IMR-90 (cell line): ENCODE measurements at places on chromosomes 6 and 20.

DNA sequence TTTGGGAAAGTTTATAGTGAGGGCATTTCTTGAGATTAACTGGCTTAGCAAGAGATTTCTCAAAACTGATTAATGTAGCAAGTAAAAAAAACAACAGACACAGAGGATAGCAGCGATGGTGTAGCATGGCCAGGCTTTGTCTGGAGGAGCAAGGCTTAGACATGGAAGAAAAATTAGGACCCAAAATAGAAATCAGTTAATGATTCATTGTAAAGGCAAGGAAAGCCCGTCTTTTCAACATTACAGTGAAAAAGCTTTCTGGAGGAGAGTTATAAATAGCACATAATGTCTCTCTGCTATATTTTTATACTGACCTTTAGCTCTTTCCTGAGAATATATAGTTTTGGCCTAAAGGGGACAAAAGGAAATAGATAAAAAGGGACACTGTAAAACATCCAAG is 45.1 kb downstream of the FNDC1 start:
- DNase-seq: no peak

- peak; percentile 3 for DNase-seq
Observed at GRCh38 chr20:39268981-39269461, 306.9 kb downstream of the DHX35 start.

- DNase-seq: no peak
Observed at GRCh38 chr20:10076126-10077080, 41.6 kb downstream of the ANKEF1 start.

GRCh38 chr20:840503-840857 is 7.0 kb downstream of the FAM110A start:
- DNase-seq: no peak

- no peak for DNase-seq
Observed at GRCh38 chr6:149938571-149939355, 3.1 kb upstream of the ULBP2 start.

- no peak for DNase-seq
Observed at GRCh38 chr6:149628875-149629510, 19.5 kb downstream of the KATNA1 start.

- no peak for DNase-seq
Observed at GRCh38 chr6:169648617-169649016, 53.2 kb downstream of the WDR27 start.

GRCh38 chr6:156031516-156031915 is 575.9 kb upstream of the NOX3 start:
- no peak for DNase-seq

DNA sequence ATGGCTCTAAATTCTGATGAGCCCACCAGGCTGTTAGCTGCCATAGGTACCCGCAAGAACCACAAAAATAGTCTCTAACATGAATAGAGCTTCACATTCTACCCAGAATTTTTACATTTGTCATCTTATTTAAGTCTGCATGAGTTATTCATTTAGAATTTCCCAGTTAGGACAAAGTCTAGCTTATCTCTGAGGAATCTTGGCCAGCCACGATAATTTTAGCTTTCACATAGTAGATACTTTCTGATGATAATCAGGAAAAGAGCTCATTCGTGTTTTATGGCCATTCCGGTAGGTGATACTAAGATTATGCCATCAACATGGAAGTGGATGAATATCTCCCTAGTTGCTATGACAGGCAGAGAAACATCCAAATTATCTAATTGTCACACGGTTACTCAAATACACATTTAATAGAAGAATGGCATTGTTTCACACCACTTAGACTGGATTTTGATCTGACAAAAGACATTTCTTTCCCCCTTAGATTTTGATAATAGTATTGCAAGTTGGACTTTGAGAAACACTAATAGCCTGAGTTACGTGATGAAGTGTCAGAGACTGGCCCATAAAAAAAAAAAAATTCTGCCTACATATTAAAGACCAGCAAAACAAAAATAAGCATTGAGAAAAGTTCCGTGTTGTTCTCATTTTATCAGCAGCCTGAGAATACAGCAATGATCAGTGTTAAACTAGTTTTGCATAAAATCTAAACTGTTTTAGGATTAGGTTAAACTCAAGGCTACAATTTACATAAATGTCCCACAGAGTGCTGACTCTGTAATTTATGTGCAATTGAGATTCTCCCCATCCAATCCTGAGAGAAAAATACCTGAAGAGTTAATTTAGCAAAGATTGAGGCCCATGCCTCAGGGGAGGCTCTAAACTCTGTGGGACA is 397.5 kb upstream of the ARID1B start:
- no peak for DNase-seq

DNA sequence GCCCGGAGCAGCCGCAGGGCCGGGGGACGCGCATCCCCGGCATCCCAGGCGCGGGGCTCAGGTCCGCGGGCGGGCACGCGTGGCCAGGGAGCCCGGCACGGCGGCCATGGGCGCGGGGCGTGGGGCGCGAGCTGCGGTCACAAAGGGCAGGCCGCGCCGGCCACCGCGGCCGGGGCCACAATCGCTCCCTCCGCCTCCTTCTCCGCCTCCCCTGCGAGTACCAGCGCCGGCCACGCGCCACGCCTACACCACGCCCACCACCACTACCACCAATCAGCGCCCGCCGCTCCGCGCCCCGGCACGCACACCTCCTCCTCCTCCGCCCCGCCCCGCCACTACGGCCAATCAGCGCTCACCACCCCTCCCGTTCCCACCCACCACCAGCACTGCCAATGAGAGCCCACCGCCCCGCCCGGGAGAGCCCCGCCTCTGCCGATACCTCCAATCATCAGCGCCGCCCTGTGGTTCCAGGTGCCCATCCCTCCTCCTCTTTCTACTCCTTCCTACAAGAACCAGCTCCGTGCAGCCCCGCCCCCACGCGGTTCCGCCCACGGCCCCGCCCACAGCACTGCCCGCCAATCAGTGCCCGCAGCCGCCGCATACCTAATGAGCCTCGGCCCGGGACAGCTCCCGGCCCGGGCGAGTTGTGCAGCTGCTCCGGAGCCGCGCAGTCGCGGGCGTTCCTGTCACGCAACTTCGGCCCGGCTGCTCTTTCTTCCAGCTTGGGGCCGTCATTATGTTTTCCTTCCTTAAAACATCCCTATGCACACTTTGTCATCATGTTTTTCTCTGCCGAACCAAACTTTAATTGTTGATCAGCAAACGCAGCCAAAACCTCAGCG is at the start of gene RPS6KA2:
Gene RPS6KA2, minus strand, starts transcription at position 219 of the 842 bp plus-strand sequence. CDS start 232 bp downstream, outside the sequence.
- DNase-seq: peak; percentile 99

DNA sequence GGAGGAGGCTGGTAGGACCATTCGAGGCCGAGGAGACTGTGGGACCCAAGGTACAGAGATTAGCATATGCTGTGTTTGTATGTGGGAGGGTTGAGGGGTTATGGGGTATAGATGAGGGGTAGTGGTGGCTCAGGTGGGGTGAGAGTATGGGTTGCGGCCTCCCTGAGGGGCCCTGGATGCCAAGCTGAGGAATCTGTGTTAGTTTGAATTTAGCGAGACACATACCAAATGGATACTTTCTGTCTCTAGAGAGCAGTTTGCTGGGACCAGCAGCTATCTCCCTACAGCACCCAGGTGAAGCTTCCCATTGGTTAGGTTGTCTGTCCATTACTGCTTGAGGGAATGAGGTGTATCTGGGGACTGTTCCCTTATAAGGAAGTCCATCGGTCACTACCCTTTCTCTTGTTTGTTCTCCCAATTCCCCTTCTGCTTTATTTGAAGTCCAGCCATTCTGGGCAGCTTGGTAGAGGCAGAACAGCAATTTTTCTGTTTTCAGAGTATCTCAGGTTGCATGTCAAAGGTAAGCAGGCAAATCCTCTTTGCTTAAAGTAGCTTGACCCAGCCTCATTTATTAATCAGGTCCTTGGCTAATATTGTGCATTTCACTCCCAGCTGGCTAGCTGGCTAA is 15.2 kb downstream of the CHMP4B start:
- no peak for DNase-seq

- DNase-seq: peak; percentile 97
Observed at GRCh38 chr20:17843246-17844132, 125.1 kb downstream of the SNX5 start.

- DNase-seq: no peak
Observed at GRCh38 chr6:30705620-30706019, 11.5 kb downstream of the MDC1 start.

GRCh38 chr6:111564482-111564945 is 41.2 kb downstream of the TRAF3IP2 start:
- peak; percentile 74 for DNase-seq

GRCh38 chr6:132466952-132467351 is 46.0 kb downstream of the STX7 start:
- peak; percentile 78 for DNase-seq

- peak; percentile 9 for DNase-seq
Observed at GRCh38 chr20:3146732-3147341, 12.8 kb downstream of the FASTKD5 start.

DNA sequence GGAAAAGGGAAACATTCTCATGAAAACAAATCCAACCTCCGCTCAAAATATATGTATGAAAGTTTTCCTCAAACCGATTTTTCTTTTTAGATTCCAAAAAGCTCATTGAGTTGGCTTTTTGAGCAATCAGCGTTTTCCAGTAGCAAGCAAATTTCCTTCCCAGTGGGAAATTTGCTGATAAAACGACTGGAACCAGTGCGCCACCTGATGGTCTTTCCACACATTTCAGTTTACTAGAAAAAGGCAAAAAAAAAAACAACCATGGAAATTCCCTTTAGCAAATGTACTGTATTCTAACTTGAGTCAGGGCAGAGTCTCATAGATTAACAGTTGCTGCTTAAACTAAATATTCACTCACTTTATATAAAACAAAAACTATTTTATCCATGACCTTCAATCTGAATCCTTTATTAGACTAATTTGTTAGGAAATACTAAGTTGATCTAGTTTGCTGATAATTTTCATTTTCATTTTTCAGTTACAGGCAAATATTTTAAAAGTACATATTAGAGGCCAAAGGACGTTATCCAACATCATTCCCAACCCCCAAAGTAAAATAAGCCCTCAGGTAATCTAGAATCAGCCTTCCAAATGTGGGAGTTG is 271.5 kb downstream of the FOXA2 start:
- DNase-seq: peak; percentile 25

GRCh38 chr6:147712841-147713240 is 204.4 kb downstream of the SAMD5 start:
- peak; percentile 40 for DNase-seq

DNA sequence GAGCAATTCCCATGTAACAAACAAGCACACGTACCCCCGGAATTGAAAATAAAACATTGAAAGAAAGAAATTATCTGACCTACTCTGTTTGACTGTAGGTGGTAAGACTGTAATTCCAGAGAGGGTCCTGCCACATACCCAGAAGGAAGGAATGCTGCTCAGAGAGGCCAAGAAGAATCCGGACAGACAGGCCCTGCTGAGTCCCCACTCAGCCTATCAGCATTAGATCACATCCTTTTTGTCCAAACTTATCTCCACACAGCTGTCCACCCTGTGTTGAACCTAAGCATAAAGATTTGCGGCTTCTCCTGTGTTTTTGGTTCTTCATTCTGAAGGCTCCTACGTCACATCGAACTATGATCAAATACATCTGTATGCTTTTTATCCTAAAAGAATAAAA is 591.9 kb downstream of the QKI start:
- no peak for DNase-seq

- no peak for DNase-seq
Observed at GRCh38 chr20:62356589-62357186, 10.4 kb downstream of the LAMA5 start.

GRCh38 chr6:30826961-30827342 is 57.4 kb upstream of the DDR1 start:
- no peak for DNase-seq

DNA sequence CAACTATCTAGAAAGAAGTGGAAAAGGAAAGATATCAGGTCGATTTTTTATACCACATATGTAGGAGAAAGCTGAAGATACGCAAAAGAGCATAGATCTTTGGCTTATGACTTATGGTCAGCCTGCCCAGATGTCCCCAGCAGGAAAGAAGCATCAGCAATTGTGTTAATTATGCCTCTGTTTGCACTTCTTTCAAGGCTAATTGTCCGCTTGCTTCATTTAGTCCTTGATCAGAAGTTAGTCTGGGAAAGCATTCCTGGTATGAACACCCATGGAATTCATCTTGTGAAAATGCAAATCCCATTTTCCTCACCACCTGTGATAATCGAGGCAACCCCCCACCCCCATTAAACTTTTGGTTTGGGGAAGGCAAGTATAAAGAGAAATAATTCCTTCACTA is 62.8 kb downstream of the ATP9A start:
- no peak for DNase-seq

DNA sequence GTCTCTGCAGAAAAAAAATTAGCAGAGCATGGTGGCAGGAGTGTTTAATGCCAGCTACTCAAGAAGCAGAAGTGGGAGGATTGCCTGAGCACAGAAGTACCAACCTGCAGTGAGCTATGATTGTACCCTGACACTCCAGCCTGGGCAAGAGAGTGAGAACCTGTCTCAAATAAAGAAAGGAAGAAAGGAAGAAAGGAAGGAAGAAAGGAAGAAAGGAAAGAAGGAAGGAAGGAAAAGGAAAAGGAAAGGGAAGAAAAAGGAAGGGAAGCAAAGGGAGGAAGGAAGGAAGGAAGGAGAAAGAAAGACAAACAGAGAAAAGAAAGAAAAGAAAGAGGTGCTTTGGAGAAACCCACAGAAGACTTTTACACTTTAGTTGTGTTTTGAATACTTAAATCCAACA is 12.8 kb upstream of the PDCD2 start:
- no peak for DNase-seq

DNA sequence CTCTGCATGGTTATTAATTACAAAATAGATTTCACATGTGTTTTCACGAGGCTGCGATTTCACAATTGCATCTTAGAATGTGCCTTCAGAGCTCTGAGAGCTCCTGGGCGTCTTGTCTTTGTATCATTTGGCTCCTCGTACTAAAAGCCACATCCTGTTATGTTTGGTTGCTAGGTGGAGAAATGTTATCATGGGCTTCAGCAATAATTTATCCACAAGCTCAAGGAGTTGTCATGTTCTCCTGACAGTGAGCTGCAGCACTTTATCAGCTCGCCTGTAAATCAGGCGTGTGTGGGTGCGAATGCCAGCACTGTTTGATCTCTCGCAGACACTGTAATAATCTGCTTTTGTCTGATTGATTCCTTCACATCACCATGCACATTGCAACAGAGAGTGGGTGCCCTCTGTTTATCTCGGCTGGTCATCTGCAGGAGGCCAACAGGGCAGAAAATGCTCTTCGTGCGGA is 218.6 kb upstream of the ZFP64 start:
- DNase-seq: peak; percentile 21

DNA sequence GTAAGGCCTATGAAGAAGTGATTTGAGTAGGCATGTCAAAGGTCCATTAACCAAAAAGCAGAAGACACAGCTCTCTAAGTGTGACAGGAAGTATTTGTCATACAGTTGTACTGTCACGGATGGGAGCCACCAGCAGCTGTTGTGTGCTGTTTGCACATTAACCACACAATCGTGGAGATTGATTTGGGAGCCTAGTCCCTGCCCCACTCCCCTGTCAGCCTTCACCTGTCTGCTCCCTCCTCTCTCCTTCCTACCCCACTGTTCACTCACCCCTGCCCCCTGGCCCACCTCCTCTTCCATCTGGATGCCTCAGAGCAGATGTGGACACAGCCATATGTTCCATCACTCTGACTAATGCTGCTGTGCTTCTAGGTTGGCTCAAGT is 124.7 kb upstream of the SPACA1 start:
- DNase-seq: no peak

DNA sequence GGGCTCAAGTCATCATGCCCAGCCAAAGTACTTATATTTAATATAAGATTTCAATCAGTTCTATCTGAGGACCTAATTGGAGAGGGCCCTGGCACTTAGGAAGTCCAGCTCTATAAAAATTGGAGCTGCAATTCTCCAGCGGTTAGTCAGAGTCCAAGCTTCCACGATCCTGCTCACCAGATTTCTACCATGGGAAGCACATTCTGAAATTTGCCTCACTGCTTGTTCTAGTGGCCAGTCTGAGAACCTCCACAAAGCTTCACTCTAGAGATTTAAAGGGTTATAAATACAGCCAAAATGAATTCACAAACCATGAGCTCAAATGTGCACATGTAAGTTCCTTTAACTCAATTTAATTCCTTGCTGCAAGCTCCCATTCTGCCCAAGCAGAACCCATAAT is 33.5 kb downstream of the PNLDC1 start:
- DNase-seq: peak; percentile 37
